ENCODE measurements at places on chromosomes 3 and 15. TPM values are rescaled to one million over a fixed set of nuclear protein-coding genes. Genes with fewer than 3 reads are reported as not detected.

GRCh38 chr15:36977659-36978058 is 122.7 kb downstream of the MEIS2 start:
- H3K4me1 ChIP-seq: no peaks in the 10 kb centered on the region
- H3K36me3 ChIP-seq: no peaks in the 10 kb centered on the region
- H3K27ac ChIP-seq: no peak overlapping the region
- H3K4me3 ChIP-seq: no peak overlapping the region
- no peaks in the 10 kb centered on the region for H3K27me3 ChIP-seq
- no peak for DNase-seq

DNA sequence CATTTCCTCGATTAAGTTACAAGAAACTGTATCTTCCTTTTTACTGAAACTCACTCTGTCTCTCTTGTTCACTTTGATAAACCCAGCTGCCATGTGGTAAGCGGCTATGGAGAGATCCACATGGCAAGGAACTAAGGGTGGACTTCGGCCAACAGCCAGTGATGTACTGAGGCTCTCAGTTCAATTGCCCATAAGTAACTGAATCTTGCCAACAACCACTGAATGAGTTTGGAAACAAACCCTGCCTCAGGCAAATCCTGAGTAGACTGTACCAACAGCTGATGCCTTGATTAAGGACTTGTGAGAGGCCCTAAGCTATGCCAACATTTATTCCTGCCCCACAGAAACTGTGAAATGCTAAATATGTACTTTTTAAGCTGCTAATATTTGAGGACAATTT is 433.5 kb downstream of the PLOD2 start:
- no peak overlapping the region for H3K27ac ChIP-seq
- H3K36me3 ChIP-seq: no peaks in the 10 kb centered on the region
- no peak for DNase-seq
- H3K4me1 ChIP-seq: no peaks in the 10 kb centered on the region

GRCh38 chr3:102193255-102193654 is 241.6 kb upstream of the ZPLD1 start:
- H3K36me3 ChIP-seq: no peaks in the 10 kb centered on the region
- H3K4me1 ChIP-seq: no peaks in the 10 kb centered on the region
- peak overlapping the region; percentile 83 for H3K27ac ChIP-seq
- no peak for DNase-seq

GRCh38 chr15:61621146-61621545 is 392.0 kb upstream of the RORA start:
- H3K4me1 ChIP-seq: no peaks in the 10 kb centered on the region
- H3K27ac ChIP-seq: no peak overlapping the region
- no peaks in the 10 kb centered on the region for H3K27me3 ChIP-seq
- H3K4me3 ChIP-seq: no peak overlapping the region
- no peaks in the 10 kb centered on the region for H3K36me3 ChIP-seq

- H3K27me3 ChIP-seq: no peaks in the 10 kb centered on the region
- peak overlapping the region; percentile 29 for H3K27ac ChIP-seq
- no peak overlapping the region for H3K4me3 ChIP-seq
- peaks cover 29% of the 10 kb centered on the region for H3K4me1 ChIP-seq
- DNase-seq: no peak
- no peaks in the 10 kb centered on the region for H3K36me3 ChIP-seq
Measured at GRCh38 chr3:64184621-64185020, 40.6 kb downstream of the PRICKLE2 start.

- H3K4me1 ChIP-seq: no peaks in the 10 kb centered on the region
- H3K27ac ChIP-seq: no peak overlapping the region
- no peak for DNase-seq
- H3K36me3 ChIP-seq: no peaks in the 10 kb centered on the region
Measured at GRCh38 chr3:113498221-113499005, 16.5 kb downstream of the SPICE1 start.

TICRR gene
- total RNA-seq: not detected

TIPIN gene
- total RNA-seq: 9.7 TPM
